ENCODE measurements at places on chromosomes 16 and 17.

GRCh38 chr16:84751241-84751640, 51.4 kb downstream of the USP10 start:
- no peak for DNase-seq

DNA sequence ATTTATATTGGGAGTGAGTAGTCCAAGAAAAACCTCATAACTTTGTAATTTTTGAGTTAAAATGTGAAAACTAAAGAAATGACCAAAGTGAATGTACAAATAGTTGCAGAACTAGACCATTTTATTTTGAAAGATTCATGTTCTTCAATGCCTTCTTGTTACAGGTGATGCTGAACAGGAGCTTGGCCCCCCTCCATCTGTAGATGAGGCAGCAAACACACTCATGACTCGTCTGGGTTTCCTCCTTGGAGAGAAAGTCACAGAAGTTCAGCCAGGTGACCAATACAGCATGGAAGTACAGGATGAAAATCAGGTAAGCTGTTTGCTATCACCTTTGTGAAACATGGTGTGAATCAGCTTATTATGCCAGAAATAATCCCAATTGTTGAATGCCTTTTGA, 227.8 kb downstream of the TANC2 start:
- DNase-seq = no peak

DNA sequence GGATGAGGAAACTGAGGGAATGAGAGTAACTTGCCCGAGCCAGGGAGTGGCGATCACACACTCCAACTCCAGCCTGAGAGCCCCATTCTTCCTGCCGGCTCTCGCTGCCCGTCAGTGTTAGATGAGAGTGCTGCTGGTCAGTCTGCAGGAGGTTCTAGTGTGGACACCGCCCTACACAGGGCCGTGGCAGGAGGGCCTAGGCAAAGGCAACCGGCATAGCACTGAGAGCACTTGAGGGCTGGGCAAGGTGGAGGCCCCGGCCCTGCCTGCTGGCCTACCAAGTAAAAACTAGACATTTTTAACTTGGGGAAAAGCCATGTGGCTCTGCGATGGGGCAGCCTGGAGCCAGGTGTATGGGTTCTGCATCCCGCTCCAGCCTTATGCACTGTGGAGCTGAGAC, 354.8 kb downstream of the SEC14L1 start:
- DNase-seq = no peak

- no peak for DNase-seq
Measured at GRCh38 chr16:89324056-89325010, 106.8 kb downstream of the ZNF778 start.

GRCh38 chr17:814371-814770, 32.2 kb downstream of the MRM3 start:
- DNase-seq = no peak

DNA sequence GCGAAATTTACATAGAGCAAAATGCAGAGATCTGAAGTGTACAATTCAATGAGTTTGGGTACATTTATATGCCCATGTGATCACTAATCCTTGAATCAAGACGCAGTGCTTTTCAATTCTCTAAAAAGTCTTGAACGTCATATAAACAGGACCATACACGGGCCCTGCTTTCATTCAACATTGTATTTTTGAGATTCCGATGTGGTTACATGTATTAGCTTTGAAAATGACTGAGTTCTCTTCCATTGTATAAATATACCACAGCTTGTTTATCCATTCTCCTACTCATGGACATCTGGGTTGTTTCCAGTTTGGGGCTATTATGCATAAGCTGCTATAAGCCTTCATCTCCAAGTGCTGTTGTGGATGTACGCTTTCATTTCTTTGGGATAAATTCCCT, 45.5 kb downstream of the ZCCHC14 start:
- DNase-seq = no peak

DNA sequence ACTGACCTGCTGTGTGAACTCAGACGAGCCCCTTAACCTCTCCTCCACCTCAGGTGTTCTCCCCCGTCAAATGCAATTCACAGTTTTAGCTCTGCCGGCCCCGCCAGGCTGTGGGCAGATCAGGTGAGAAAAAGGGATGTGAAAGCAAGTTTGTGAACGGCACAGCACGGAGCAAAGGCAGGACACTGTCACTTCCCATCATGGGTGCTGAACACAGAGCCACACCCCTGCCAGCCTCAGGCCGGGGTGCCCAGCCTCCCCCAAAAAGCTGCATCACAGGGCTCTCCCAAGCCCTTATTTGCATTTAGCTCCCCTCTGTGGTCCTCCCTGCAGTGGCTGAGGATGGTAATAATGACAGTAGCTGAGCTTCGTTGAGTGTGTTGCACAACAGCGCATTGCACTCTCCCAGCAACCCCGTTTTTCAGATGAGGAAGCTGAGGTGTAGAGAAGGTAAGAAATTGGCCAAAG, 88.8 kb upstream of the TNRC6C start:
- DNase-seq = no peak

- no peak for DNase-seq
Measured at GRCh38 chr17:78838574-78839005, 2.0 kb downstream of the USP36 start.

GRCh38 chr16:57882792-57883191, 80.5 kb upstream of the KIFC3 start:
- no peak for DNase-seq

GRCh38 chr16:72060405-72060804, 2.6 kb upstream of the HPR start:
- DNase-seq = no peak

DNA sequence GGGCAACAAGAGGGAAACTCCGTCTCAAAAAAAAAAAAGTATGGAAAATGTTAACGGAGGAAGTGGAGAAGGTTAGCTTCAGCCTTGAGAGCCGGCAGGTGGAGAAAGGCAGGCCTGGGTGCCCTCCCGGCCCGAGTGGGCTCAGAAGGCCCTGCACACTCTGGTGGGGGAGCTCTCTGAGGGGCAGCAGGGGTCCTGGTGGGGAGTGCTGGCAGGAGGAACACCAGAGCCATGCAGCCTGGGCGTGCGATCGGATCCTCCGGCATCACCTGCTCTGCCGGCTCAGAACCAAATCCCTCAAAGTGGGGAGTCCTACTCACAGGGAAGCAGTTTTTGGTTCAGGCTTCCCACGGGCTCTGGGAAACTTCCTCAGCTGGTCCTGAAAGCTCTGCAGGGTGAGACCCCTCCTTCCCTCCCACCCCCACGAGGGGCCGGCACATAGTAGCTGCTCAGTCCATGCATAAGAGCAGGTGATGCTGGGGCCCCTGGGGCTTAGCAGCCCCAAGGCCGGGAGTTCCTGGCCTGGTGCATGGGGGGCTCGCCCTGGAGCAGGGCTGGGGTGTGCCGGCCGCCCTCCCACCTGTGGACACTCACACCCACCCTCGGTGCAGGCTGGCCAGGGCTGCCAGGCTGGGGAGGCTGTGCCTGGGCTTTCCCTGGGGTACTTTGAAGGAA, 1.2 kb downstream of the FN3K start:
- DNase-seq = no peak

- DNase-seq = no peak
Measured at GRCh38 chr16:68345958-68346635, 35.3 kb downstream of the PRMT7 start.

GRCh38 chr17:38616361-38616760, 10.6 kb upstream of the SRCIN1 start:
- DNase-seq = no peak

GRCh38 chr16:35146723-35147458, 1687.5 kb downstream of the TP53TG3F start:
- DNase-seq = no peak

DNA sequence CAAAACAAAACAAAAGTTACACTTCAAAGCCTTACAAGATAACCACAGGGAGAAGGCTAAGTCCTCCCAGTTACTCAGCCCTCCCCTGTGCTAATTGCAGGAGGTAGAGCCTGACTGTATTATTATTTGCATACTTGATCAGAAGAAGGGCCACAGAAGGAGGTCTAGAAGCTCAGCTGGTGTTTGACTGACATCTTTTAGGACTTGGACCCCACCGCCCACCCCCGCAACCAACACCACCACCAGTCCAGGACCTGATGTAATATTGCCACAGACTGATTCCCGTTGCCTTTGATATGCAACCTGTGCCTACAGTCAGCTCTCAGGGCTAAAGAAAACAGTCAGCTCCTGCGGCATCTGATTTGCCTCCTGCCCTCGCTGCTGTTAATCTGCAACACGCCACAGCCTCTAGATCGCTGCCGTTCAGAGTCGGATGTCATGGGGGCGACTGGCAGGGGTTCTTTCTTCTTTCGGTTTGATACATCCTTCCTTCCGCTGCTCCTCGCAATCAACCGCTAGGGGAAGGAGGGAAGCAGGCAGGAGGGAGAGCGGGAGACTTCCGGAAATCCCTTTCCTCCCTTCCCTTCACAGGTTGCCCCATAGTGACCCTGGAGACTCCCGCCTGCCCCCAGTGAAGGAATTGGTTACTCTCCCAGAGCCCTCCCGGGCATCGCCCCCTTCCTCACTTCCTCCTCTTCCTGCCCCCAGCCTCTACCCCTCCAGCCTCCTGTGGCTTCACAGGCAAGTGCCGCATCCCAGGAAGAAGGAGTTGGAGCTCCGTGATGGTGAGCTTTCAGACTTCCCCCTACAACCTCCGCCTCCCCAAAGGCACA, 90.5 kb upstream of the SOX9 start:
- DNase-seq = no peak
